ENCODE measurements at places on chromosomes 5 and 9.

GRCh38 chr9:69264526-69264925 lies 60.5 kb upstream of the ENTREP1 start:
- no peak for DNase-seq

GRCh38 chr5:58887721-58888409 lies 305.0 kb downstream of the RAB3C start:
- DNase-seq, result no peak

- DNase-seq, result no peak
These were observed 285.3 kb upstream of the GRAMD2B start for GRCh38 chr5:126137891-126138280.

GRCh38 chr5:10455277-10455670 lies 13.6 kb downstream of the ROPN1L start:
- no peak for DNase-seq

- DNase-seq, result no peak
These were observed 51.0 kb downstream of the JADE2 start for GRCh38 chr5:134576386-134577021.

- DNase-seq, result no peak
These were observed 2.5 kb upstream of the LMX1B start for GRCh38 chr9:126611193-126611591.

- no peak for DNase-seq
These were observed 90.3 kb upstream of the CCNH start for GRCh38 chr5:87503004-87503403.

- DNase-seq, result no peak
These were observed 194.4 kb upstream of the VCAN start for GRCh38 chr5:83277154-83277553.

- no peak for DNase-seq
These were observed 842 bp upstream of the ANGPTL2 start for GRCh38 chr9:127123064-127123890.

DNA sequence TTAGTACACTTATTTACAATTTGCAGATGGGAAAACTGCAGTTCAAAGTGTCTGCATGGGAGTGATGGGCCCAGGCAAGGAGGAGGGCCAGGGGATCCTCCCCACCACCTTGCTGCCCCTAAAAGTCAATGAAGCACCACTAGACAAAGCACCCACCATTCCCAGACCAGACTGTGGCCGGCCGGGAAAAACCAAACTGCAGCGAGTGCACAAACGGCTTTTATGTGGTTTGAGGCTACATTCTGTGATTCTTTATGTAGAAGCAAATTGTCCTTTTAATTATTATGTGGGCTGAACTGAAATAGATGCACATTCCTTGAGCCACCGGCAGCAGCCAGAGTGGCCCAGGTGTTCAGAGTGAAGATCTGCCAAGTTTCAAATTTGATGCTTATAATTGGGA lies 585.3 kb upstream of the KLF4 start:
- DNase-seq, result no peak

- DNase-seq, result no peak
These were observed 56.3 kb upstream of the SNX2 start for GRCh38 chr5:122718611-122719010.

DNA sequence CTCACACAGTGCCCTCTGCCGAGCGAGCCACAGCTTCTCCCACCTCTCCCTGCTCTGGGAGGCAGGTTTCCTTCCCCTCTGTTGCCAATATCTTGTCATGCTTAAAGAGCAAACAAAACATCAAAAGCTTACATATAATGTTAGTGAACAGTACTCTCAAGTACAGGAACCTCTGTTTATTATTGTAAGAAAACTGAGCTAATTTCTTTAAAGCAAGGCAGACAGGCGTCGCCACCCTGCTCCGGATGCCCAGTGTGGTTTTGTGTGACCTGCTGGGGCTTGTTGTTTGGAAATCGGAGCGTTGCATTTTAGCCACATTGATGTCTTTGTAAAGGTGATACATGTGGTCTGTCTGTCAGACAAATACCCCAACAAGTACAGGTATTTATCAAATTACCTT lies 401.4 kb upstream of the IRX1 start:
- no peak for DNase-seq

GRCh38 chr5:140926443-140927227 lies 536 bp downstream of the PCDHAC1 start:
- peak; percentile 87 for DNase-seq

DNA sequence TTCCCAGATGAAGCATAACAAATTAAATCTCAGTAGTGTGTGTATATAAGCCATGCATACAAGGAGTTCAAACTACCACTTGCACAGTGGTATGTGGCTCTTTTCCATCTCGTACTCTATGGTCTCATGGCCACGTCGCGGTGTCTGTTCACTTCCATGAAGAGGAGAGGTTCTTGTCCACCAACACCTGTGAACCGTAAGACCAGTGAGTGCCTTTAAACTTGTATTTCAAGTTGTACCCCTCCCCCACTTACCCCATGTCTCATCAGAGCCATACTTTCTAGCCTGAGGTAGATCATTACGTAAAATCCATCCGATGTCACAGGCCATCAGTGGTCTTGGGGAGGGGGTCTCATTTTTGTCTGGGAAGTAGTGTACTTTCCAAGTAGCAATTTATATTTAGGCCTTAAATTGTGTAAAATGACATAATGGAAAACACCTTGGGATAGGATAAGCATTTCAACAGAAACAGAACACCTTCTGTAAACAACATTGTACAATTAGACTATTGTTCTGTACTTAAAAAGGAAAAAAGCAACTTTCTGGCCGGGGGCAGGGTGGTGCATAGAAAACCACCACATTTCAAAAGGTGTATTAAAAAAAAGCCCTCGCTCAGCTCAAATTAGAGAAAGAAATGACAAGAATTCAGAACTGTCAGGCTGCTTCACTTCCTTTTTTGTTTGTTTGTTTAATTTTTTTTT lies 163.0 kb downstream of the SMARCA2 start:
- no peak for DNase-seq

- DNase-seq, result no peak
These were observed 226.5 kb upstream of the MAP3K1 start for GRCh38 chr5:56588636-56589480.

GRCh38 chr9:115649991-115650472 lies 503.6 kb upstream of the PAPPA start:
- no peak for DNase-seq

- no peak for DNase-seq
These were observed 9.4 kb upstream of the RAD23B start for GRCh38 chr9:107273634-107274033.

DNA sequence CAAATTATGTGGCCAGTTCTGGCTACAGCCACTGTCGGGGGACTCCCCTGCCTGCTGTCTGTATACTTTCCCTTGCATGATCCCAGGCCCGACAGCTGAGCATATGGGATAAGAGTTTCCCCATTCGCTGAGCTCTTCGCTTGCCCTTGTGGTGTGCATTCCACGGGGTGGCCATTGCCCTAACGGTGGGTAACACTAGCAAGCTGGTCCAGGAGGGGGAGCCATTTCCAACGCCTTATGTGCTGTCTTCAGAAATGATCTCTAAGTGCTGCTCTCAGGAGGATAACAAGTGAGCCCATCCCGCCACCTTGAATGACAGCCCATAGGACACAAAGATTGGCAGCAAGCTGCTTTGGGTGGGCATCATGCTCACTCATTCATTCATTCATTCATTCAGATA lies 190.9 kb downstream of the FSTL4 start:
- peak; percentile 36 for DNase-seq

DNA sequence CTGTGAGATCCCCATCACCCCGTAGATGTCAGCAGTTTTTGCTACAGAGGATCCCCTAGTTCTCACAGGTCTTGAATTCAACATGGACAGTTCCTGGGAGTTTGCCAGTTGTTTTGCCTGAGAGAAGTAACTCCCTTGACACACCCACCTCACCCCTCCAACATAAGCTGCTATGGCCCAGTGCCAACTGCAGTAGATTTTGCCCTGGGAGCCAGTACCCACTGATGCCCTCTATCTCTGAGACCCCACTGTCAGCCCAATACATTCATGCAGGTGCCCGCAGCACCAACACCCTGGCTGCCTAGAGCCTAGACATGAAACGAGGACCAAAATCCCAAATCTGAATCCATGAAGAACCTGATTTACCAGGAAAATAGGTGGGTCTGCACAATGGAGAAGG lies 583.9 kb upstream of the CTNND2 start:
- DNase-seq, result no peak

DNA sequence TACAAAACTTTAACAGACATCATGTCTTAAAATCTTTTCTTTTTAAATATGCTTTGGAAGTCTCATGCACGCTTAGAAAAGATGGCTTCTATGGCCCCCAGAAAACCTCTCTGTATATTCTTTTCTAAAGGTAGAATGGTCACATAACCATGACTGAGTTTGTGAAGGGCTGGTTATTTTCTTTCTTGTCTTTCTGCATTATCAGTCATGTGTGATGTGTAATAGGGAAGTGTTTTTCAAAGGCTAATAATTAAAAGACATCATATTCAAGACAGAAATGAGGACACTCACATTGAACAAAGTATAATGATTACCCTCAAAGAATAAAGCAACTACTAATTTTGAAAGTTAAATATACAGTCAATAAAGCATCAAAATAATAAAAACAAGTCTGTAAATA lies 253.4 kb downstream of the TRPM3 start:
- DNase-seq, result no peak

DNA sequence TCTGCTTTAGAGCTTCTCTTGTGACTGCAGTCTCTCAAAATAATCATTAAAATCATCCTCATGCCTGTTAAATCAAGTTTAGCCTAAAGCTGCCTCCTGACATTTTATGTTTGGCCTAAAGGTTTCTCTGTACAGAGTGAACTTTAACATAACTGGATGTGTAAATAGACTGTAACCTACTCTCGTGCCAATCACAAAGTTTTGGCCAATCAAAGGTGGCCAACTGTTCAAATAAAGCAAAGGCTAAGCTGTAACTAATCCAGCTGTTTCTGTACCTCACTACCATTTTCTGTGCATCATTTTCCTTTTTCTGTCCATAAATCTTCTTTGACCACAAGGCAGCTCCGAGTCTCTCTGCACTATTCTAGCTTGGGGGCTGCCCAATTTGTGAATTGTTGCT lies 86.2 kb downstream of the GCNT1 start:
- no peak for DNase-seq

DNA sequence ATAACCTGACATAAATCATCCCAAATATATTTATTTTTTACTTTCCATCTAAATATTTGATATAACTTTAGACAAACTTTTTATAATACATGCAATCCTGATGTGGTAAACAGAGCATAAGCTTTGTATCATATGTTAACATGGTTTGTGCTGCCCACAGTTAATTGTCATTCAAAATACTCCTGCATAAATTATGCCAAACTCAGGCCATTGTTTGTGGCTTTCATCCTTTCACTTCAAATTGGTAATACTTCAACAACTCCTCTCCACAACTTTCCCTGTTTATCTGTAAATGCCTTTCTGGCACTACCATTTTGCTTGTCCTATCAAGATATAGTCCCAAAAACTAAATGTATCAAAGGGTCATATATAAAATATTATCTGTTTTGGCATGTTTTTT lies 586.7 kb downstream of the HINT1 start:
- DNase-seq, result no peak

DNA sequence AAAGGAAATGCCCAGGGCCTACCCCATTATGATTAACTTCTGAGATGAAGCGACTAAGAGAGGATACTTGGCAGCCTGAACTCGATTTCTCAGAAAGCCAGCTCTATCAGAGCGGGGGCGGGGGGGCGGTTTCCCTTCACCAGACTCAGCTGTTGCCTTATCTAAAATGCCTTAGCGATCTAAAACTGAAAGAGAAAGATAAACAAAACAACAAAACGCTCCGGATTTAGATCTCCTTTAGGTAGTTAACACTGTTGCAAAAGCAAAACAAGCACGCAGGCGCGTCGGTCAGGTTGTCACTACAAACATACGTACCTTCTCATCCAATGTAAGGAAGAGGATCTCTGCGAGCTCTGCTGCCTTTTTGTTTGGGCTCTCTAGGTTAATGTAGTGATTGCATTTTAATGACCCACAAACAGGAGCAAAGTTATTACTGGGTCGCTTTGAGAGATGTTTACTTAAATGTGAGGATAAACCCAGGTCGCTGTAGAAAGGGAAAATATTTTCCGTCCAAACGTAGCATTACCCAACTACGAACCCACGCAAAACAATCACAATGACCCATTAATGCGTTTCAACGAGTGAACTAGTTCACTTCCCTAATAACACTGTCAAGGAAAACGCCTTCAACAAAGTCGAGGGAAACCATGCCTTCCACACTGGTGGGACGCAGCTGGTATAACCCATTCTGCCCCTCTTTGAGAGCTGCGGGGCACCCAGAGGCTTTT lies 982 bp downstream of the EPB41L4A start:
- DNase-seq, result no peak

GRCh38 chr5:14149672-14150274 lies 6.6 kb downstream of the TRIO start:
- DNase-seq, result no peak

- no peak for DNase-seq
These were observed 258.5 kb downstream of the AGTPBP1 start for GRCh38 chr9:85483208-85483607.

- no peak for DNase-seq
These were observed 469.4 kb downstream of the RASEF start for GRCh38 chr9:82593501-82593900.

Measured in SHP77 (cell line).